Dorsolateral prefrontal cortex (tissue), 122 donors: ENCODE measurements at places on chromosomes 2 and 18.

- DNase-seq: no peak
Observed at GRCh38 chr2:18975506-18976167, 382.8 kb downstream of the OSR1 start.

DNA sequence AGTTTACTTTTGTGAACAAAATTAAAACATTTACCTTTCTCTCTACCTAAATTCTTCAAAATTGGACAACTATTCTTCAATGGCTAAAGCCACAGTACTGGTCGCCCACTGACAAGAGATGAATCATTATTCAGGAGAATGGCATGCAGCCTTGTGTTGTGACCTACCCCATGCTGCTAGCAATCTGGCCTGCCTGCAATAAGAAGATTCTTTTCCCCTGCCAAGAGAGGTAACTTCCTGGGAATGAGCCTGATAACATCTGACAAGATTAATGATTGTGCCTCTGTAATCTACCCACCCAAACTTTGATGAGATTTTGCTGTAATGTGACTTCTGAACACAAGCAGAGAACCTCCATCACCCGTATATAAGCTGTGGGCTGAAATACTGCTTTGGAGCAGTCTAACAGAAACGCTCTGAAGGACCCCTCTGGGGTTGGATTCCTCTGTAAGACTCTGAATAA is 47.0 kb upstream of the ST3GAL5 start:
- DNase-seq: no peak

DNA sequence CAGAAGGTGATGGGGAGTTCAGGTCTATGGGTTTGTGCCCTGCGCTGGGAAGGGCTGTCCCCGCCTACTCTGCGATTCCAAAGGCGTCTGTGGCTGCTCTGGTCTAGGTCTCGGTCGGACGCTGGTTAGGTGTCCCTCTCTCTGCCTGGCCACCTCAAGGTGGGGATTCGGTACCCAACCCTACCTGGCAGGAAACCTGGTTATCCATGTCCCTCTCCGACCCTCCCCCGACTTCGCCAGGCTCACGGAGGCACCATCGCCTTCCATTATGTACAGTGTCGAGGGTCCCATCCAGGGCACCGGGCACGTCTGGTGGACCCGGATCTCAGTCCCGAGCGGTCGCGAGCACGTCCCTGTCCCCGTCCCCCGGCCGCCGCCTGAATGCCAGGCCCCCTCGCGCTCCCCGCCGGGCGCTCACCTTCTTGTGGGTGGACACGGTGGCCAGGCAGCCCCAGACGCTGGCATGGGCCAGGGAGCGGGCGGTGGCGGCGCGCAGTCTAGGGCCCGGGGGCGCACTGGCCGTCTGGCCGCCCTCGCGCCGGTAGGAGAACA is 628 bp downstream of the CREG2 start:
- no peak for DNase-seq

GRCh38 chr2:70574618-70575017 is 21.0 kb upstream of the TGFA start:
- no peak for DNase-seq

GRCh38 chr2:120108749-120109148 is 95.9 kb downstream of the EPB41L5 start:
- no peak for DNase-seq
